Bladder microvascular endothelial cell (primary cell): ENCODE measurements at places on chromosomes 12 and 14. TPM values are rescaled to one million over a fixed set of nuclear protein-coding genes. Genes with fewer than 3 reads are reported as not detected.

SERPINA12 gene
- total RNA-seq: not detected in 2 replicates

TMEM253 gene
- total RNA-seq: 0.13 TPM in 1 of 2 replicates, not detected in the other

CLEC4D gene
- not detected in 2 replicates for total RNA-seq

C12orf54 gene
- total RNA-seq: not detected in 2 replicates

RPGRIP1 gene
- total RNA-seq: under 0.01 and 0.19 TPM in 2 replicates

GALNT9 gene
- 0.13 TPM in 1 of 2 replicates, not detected in the other for total RNA-seq

CMKLR1 gene
- under 0.01 TPM in 1 of 2 replicates, not detected in the other for total RNA-seq

RNF212B gene
- total RNA-seq: not detected in 2 replicates

EPYC gene
- total RNA-seq: not detected in 2 replicates

FZD10 gene
- total RNA-seq: under 0.01 and 0.13 TPM in 2 replicates

STYK1 gene
- 6.0 and 8.4 TPM in 2 replicates for total RNA-seq

MYO1H gene
- total RNA-seq: not detected in 2 replicates

PPP1R36 gene
- total RNA-seq: 0.57 and 0.81 TPM in 2 replicates

CDKL1 gene
- 9.7 and 15.1 TPM in 2 replicates for total RNA-seq
